Stimulated activated CD4-positive, alpha-beta T cell treated with anti-CD3 and anti-CD28 coated beads, Interleukin-2, amount 100 ng/mL, for 4 hours (primary cell): ENCODE measurements at places on chromosomes 5 and 9.

GRCh38 chr9:105541838-105542237, 16.1 kb upstream of the FKTN start:
- DNase-seq: no peak

GRCh38 chr9:804026-804425, 37.5 kb upstream of the DMRT1 start:
- no peak for DNase-seq

DNA sequence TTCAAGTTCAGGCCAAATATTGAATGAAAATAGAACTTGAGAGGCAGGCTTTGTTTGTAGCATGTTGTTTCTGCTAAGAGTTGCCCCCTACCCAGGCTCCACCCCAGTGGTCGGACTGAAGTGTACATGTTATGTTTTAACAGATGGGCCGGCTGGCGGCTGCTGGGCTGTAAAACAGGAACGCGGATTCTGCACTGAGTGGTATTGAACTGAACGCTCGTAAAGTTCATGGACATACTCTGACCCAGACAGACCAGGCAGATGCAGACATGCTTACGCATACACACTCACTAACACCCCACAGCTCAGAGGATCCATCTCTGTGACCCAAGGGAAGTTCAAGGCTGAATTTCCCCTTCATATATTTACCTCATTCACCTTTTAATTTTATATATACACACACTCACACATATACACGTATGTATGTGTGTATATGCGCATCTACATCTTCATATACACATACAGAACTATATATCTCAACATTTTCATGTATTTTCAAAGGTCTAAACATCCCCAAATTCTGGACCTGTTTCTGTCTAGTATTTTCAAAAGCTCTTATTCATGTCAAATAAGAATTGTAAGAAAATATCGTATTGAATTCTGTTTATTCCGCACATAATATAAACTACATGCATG, 1.4 kb downstream of the MARCHF3 start:
- DNase-seq: no peak

GRCh38 chr5:90399251-90399650, 10.3 kb downstream of the CETN3 start:
- no peak for DNase-seq

GRCh38 chr5:147450606-147451005, 59.3 kb downstream of the DPYSL3 start:
- DNase-seq: no peak

DNA sequence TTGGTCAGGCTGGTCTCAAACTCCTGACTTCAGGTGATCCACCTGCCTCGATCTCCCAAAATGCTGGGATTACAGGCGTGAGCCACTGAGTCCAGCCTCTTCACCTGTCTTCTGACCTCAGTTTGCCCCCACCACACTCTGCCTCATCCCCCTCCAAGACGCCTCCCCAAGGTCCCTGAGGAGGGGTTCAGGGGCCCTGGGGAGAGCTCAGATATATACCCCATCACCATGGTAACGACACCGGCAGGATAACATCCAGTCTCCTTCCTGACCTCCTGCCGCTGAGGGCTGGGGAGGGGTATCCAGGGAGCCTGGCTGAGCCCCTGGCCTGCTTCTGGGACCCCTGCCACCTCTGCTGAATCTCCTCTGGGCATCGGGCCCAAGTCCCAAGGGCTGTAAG, 19.7 kb upstream of the PSD2 start:
- no peak for DNase-seq

DNA sequence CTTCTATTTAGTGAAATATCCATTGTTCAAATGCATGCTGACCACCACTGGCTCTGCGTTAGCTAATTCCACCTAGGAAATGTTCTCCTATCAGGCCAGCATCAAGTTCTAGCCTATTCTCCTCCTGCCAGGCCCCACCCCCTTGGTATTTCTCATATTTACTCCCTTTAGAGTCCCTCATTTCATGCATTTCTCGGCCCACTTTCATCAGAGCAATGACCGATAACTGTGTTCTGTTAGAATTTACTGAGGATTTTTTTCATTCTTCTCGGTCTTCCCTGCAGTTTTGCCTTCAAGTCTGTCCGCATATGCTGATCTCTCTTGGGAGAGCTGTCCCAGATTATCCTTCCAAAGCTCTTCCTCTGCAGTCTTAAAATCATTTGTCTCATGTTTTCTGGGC, 143.4 kb downstream of the GOLPH3 start:
- DNase-seq: no peak

GRCh38 chr5:74766418-74766848, 484 bp downstream of the GFM2 start:
- DNase-seq: no peak

DNA sequence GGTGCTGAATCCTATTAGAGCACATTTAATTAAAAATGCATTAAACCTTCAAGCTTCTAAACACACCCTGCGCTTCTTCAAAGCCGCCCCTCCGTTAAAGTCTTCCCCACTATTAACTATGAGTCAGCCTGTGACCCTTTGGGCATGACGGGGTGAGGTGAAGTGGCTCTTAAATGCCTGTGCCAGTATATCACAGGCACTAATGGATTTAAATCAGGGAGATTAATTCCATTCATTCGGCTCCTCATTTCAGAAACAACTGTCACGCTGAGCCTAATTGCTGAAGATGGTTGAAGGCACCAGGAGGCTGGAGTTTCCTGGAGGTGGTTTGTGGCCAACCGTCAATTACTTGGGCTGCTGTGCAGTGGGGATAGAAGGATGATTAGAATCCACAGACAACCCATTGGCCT, 192.6 kb upstream of the MSX2 start:
- DNase-seq: no peak

DNA sequence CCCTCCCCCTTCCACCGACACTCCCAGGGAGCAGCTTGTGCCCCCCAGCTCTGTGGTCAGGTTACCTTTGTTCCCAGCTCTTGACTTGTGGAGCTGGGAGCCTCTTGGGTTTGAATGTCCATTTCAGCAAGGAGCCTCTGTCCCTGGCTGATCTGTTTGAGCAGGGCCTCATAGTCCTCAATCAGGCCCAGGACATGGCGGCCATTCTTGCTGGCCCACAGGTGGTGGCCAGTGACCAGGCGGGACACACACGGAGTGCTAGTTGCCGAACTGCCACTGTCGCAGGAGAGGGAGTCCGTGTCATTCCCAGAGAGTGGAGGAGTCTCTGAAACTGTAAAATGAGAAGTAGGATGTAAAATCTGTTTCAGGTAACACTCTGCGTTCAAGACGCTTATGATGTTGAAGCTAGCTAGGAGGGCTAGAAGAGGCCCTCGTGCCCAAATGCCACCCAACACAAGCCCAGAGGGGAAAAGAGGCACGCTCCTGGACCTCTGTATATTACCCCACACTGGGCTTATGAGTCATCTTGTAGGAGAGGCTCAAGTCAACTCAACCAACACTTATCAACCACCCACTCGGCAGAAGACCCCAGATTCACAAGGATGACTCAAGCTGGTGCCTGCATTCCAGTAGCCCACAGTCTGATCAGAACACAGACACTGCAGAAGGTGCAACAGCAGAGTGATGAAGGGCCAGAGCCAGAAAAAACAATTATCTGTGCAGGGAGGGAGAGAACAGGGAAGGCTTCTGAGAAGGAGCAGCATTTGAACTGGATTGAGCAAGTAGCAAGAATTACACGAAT, 177.0 kb downstream of the CDK5RAP2 start:
- DNase-seq: no peak

DNA sequence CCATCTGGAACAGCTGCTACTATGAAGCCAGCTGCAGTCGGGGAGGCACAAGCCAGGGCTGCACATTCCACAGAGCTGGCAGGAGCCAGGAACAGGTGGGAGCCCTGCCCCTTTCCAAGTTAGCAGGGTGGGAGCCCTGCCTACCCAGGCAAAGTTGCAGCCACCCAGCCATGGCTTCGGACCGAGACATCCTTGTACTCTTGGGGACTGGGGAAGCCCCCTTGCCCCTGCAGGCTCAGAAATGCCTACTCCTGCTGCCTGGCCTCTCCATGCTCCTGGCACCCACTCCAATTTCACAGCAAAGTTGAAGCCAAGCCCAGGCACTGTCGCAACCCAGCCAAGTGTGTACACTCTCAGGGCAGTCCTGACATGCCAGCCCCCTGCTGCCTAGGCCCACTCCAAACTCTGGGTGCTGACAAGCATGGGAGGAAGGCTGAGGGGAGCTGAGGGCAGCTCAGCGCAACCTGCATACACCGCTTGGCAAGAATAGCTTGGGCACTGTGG, 165.1 kb downstream of the RNF180 start:
- DNase-seq: no peak

- no peak for DNase-seq
Measured at GRCh38 chr9:109940561-109940960, 160.6 kb downstream of the PALM2AKAP2 start.

GRCh38 chr9:122036988-122037387, 56.1 kb downstream of the TTLL11 start:
- DNase-seq: no peak

DNA sequence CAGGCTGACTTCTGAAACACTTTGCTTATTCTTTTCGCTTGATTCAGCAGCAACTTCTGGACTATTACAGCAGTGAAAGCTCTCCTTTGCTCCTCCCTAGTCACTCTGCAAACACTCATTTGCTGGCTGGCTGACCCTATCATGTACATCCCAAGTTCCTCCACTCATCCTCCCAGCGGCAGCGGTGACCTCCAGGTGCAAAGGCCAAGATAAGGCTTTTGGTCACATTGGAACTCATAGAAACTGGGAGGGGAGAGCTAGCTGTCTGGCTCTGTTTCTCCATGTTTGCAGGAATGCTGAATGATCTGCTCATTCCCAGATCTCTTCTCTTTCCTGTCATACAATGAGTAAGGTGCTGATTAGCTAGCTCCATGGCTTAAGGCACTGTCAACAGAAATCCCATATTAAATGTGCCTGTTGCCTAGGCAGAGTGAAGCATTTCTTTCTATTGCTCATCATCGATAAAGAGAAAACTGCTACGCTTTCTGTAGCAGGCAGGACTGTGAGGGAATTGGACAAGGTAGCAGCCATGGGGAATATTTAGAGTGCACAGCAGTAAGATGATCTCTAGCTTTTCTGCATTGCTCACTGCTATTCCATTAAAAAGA, 250.5 kb upstream of the PDE4D start:
- no peak for DNase-seq

DNA sequence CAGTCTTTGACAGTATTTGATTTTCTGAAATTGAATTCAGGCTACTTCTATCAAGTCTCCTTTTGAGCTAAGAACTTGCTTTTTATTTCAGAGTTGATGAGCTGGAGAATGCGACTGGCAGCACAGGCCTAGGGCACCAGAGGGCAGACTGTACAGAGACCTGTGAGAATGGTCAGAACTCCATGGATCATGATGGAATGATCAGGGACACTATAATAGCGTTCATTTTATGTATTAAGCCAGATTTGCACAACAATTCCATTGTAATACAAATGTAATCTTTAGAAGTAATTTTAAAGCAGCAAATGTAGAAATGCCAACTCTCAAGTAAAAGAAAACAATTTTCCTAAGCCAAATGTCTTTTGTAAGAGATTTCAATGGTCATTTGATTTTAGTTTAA, 902.4 kb downstream of the NR2F1-AS1 start:
- no peak for DNase-seq

DNA sequence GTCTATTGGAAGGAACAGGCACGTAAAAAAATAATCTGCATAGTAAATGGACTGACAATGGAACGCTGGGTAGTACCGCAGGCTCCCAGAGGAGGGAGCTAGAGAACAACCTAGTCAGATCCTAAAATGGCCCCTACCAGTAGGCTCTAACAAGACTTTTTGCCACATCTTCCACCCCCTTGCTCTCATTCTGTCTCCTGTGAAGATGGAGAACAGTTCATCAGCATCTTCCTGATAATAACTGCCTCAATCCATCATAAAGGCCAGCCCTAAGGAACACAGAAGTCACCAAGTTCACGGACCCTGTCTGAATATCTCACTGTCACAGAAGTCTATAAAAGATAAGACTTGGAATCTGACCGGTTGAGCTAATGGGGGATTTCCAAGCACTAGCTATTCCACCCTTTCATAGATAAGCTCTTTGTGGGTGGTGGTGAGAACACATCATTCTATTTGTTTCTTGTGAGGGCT, 133.4 kb downstream of the SLC1A3 start:
- peak; percentile 29 for DNase-seq

GRCh38 chr9:84997472-84997871, 327.9 kb downstream of the NTRK2 start:
- no peak for DNase-seq

DNA sequence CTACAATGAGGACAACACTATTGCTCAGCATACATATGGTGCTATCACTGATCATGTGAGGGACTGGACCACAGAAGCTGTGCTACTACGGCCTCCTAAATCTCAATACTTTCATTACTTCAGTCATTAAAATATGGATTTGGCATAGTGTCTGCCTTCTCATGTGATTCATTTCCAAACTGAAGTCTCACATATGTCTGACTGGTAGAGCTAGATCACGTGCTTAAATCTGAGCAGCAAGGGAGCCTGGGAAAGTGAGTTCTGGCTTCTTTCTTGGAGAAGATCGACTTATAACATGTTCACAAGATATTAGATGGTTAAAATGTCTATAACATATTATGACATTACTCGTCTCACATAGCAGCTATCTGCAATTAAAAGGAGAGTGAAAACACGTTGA, 8.3 kb downstream of the KIF4B start:
- DNase-seq: no peak

- DNase-seq: no peak
Measured at GRCh38 chr9:26574256-26574655, 318.3 kb downstream of the CAAP1 start.

DNA sequence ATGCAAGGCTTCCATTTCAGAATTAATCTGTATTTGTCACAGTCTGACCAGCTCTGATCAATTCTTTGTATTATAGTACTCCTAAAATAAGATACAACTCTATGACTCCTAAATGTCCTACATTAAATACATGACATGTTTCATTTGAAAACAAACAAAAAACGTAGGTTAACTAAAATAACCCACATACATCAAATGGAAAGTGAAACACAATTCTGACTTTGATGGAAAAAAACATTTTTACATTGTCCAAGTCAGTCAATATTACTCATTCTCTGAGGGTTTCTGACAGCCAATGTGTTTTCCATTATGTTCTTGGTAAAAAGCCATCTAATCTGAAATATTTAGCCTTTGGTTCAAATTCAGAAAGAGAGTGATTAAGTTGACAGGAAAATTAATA, 8.7 kb downstream of the HMGCS1 start:
- no peak for DNase-seq

DNA sequence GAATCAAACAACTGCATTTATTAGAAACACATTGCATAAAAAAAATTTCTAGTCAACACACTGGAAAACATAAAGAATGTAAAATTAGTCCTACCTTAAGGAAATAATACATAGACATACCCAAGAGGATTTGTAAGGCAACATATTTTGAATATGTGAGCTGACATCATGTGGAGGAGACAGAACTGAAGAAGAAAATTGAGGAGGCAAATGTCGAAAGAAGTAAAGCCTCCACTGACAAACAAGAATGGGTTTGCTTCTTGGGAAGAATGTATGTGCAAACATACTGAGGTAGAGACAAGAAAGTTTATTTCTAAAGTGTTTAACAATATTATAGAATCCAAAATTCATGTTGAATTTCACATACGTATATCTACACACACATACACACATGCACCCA, 363.0 kb upstream of the PDE4D start:
- no peak for DNase-seq

GRCh38 chr5:36875051-36875789, 1.3 kb upstream of the NIPBL start:
- no peak for DNase-seq
